AG08396 (cell line): ENCODE measurements at places on chromosomes 1 and 21.

DNA sequence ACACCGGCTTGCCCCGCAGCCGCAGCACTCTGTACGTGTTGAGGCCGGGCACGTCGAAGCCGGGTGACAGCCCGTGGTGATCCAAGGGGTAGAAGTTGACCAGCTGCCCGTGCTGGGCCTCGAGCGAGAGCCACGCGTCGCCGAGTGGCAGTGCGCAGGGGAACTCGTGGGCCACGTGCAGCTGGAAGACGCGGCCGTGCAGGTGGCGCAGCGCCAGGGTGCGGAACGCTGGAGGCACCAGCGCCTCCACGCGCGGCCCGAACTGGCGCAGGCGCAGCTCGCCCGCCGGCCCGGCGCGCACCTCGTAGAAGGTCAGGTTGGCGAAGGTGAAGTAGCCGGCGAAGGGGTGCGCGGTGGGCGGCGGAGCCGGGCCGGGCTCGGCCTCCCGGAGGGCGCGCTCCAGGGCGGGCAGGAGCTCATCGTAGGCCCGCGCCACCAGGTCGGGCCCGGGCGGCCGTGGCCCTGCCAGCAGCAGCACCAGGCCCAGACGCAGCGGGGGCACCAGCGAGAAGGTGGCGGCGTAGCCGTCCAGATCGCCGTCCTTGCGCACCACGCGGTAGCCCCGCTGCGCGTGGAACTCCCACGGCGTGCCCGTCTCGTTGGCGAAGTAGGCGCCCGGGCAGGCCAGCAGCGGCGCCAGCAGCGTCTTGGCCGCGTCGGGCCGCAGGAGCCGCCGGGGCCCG lies 19.5 kb downstream of the LACTBL1 start:
- no peak for DNase-seq

DNA sequence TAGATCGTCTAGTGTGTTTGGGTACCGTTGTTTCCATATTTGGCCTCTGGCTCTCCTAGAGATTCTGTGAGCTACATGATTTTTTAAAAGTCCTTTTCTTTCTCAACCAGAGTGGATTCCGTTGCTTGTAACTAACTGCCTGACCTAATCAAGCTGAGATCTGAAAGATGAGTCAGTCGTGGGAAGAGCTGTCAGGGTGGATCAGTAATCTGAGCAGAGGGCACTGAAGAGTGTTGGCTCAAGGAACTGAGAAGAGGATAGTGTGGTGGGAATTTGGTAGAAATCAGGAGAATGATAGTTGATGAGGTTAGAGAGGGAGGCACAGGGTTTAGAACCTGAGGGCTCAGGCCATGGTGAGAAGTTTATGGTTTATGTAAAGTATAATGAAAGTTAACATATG lies 52.2 kb downstream of the TRAF5 start:
- peak; percentile 34 for DNase-seq

GRCh38 chr21:45265721-45266517 lies 21.8 kb downstream of the POFUT2 start:
- no peak for DNase-seq

DNA sequence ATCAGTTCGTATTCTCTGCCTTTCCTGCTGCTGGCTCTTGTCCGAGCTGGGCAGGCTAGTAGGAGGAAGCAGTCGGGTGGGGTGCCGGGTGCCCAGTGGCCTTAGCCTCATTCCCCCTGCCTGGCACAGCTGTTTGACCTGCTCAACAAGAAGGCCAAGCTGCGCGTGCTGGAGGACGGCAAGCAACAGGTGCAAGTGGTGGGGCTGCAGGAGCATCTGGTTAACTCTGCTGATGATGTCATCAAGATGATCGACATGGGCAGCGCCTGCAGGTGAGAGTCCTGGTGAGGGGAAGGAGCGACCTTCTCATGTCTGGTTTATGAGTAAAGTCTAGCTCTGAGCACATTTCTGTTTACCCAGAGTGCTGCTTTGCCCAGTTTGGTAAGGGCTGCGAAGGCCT lies 16.3 kb upstream of the RPS8 start:
- DNase-seq: no peak

GRCh38 chr21:35048706-35049617 lies at the start of gene RUNX1:
Gene RUNX1, minus strand, starts transcription at chr21:35049302.
- DNase-seq: no peak

DNA sequence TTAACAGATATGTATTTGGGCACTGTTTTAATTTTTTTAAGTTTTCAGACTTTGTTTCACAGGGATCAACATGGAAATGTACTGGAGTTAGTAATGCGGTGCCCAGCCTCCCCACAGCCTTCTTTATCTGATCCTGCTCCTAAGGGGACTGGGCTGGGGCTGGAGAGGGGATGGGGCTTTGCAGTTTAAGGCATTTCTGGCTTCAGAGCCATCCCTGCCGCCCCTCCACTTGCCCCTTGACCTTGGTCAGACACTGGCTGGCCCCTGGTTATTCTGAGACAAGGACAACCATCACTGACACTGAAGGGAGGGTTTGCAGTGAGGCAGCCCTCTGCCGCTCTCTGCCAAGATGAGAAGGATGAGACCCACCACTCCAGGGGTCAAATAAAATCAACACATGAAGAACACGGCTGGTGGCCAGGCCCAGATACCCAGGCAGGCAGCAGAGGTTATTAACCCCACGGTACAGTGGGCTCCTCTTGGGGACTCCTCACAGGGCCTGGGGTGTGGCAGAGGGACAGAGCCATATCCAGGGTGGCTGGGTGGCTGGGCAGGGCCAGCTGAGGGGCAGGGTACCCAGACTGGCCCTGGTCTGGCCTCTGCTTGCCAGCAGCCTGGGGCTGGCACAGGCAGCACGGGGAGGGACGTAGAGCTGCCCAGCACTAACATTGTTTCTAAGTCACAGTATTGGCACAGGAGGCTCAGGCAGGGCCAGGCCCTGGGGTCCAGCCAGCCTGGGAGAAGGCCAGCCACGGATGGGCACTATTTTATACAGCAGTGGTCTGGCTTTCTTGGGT lies 7.2 kb upstream of the UBE2U start:
- DNase-seq: no peak

- DNase-seq: peak; percentile 38
These were observed 52.8 kb upstream of the TBX15 start for GRCh38 chr1:119040906-119041305.

DNA sequence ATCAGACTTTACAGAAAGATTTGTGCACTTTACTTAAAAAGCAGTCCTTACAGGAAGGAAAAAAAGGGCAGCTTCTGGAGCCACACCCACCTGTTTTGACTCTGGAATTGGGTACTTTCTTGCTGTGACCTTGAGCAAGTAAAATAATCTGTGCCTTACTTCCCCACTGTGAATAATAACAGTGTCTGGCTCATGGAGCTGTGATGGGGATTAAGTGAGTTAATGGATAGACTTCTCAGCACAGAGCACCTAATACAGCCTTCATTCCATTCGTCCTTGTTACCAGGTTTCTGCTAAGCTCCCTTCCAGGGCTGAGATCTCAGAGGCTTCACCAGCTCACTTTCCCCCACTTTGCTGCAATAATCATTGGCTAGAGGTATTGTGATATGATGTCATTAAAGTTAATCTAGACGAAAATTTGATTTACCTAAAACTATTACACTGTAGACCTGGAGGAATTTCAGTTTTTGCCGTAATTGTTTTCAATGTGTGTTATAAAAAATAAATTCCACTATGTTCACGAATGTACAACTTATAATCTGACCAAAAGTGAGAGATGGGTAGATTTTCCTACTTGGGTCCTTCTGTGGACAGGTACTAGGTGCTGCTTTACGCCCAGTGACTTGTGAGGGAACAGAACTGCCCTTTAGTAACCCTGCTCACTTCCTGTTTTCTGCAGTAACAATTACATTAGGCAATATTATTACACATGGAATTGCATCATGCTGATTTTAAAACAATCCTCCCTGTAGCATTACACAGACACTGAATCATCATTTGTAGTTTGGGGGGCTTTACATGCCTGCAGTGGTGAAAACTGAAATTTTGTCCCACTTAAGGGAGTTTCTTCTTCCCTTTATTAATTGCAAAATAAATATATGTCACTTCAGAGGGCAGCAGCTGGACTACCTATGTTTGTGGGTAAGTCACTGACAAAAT lies 19.7 kb upstream of the ABCG1 start:
- no peak for DNase-seq
